HL-60 (cell line): ENCODE measurements at places on chromosomes 4 and X.

GRCh38 chr4:21134994-21135393 is 434.7 kb downstream of the PACRGL start:
- DNase-seq, result no peak

DNA sequence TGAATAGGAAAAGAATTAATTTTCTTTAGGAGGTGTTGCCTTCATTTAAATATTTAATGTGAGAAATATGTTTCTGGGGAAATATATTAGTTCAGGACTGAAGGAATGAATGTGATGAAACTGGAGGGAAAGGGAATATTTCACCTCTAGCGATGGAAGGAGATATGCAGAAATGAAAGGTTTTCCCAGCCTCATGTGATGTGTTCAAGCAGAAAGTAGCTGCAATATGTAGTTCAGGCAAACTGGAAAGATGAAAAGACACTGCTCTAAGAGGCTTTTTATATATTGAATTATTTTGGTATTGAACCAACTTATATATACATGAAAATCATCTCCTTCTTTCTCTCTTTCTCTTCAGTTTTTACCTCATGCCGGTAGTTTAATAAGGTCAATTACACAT is 3.4 kb downstream of the GRID2 start:
- no peak for DNase-seq

GRCh38 chrX:53483416-53483815 is 49.2 kb upstream of the HSD17B10 start:
- no peak for DNase-seq

DNA sequence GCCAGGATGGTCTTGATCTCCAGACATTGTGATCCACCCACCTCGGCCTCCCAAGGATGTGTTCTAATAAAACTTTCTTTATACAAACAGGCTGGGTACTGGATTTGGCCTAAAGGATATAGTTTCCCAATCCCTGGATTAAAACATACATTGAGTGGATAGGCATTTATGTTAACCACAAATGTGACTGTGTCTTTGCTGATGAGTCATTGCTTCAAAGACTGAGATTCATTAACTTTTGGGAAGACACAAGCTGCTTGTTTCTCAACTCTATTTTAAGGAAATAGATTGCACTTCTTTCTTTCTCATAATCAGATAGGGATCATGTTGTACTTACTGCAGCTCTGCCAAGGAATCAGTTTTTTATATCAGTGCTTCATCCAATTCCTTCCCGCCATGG is 131.3 kb upstream of the AGA start:
- no peak for DNase-seq

DNA sequence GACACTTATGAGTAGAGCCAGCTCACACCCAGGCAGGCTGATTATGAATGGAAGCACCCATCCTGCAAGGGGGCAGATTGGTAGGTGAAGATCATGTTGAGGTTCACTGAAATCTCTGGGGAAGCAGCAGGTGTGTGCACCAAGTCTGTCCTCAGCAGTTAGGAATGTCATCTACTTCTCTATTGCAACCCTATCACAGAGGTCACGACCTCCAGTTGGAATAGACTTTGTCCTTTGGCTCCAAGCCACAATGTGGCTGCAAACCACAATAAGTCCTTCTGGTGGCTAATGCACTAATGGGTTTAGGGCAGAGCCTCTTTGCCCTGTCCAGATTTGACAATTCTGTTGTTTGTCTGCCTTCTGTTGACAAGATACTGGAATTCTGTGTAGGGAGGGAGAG is 1056.7 kb downstream of the PCDH19 start:
- DNase-seq, result no peak

DNA sequence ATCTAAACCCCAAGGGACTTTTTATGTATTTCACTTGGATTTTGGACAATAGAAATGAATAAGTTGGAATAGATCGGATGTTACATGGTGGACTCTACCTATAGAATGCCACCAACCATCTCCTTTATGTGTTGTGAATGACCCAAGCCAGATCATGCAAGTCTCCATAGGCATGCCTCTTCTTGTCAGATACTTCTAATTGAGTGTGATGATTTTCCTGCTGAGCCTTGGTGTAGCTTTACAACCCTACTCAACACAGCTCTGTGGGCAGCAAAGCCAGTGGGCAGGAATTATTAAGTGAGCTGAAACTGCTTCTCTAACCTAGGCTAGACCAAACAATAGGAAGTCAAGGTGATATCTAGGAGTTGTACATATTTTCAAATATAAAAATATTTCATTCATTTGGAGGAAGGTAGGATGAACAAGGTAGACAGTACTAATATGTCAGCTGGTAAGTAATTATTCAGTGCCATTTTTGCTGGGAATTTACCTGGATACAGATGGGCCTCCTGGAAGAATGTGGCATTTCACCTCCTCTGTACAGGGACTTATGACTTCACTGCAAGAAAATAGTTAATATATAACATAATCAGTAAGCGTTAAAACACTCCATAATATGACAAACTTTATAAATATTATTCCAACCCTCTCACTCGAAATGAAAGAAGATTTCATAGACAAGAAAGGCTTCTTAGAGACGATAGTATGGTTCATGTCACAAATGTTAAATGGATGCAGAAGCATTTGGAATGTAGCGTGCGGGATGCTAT is 298.0 kb upstream of the FAT1 start:
- DNase-seq, result no peak
